ENCODE measurements at places on chromosomes 12 and 14. TPM values are rescaled to one million over a fixed set of nuclear protein-coding genes. Genes with fewer than 3 reads are reported as not detected.

DNA sequence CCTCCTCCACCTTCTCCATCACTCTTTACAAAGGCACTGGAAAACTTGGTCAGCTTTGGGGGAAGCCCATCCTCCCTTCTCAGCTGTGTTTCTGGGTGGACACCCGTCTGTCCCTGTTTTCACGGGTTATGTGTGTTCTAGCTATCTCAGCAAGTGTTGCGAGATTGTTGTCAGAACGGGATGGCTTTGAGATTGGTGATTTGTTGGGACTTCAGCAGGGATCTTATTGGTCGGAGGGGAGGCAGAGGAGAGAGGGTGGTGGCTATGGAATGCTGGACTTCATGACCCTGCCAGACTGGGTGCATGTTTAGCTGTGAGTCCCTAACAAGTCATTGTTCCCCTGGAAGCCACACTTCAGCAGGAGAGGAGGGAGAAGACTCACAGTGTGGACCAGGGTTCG is 2.1 kb downstream of the USP5 start:
- ATAC-seq = no peak

The CRIP2 gene
- 418 TPM for total RNA-seq

DNA sequence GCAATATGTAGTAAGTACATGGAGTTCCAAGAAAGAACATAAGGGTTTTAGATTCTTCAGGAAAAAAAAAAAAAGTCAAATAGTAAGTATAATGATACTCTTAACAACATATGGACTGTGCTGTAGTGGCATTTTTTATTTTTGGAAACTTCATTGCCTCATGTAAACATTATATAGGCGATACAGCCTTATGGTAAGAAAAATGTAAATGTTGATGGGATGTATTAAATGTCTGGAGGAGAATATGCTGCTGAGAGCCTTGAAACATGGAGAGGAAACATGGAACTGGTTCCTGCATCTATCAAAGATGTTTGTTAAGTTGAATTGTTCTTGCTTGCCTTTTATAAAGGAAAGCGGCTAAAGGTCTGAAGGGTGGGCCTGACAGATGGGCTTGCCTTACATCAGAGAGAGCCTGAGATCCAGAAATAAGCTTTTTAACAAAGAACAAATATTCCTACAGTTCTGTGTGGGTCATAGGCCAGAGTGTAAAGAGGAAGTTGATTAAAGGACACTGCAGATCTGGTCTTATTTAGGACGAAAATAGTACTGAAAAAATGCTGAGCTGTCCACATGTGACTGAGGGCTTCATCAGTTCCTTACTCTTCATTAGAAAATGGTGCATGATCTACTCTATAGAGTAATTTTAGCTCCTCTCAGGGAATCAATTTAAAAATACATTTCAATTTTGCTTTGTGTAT is 448.1 kb upstream of the DCN start:
- no peak for ATAC-seq

GRCh38 chr14:68977718-68978171 is 1.4 kb downstream of the ACTN1 start:
- ATAC-seq = peak; percentile 44

DNA sequence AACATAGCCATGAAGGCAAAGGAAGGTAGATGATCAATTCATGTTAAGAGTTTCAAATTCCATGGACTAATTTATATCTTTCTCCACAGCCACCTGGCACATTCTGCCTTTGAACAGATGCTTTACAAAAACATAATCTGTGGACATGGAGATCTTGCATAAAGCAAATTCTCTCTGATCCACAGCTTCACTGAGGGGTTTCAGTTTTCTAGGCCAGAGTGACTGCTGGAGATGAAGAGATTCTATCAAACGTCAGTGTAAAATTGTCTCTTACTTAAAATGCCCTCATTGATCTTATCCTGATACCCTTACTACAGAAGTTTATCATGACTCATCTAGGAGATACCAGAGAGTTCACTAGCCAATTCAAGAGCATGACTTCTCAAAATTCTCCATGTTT is 291.6 kb downstream of the DAD1 start:
- no peak for ATAC-seq

The CLEC7A gene
- 6.7 TPM for total RNA-seq

DNA sequence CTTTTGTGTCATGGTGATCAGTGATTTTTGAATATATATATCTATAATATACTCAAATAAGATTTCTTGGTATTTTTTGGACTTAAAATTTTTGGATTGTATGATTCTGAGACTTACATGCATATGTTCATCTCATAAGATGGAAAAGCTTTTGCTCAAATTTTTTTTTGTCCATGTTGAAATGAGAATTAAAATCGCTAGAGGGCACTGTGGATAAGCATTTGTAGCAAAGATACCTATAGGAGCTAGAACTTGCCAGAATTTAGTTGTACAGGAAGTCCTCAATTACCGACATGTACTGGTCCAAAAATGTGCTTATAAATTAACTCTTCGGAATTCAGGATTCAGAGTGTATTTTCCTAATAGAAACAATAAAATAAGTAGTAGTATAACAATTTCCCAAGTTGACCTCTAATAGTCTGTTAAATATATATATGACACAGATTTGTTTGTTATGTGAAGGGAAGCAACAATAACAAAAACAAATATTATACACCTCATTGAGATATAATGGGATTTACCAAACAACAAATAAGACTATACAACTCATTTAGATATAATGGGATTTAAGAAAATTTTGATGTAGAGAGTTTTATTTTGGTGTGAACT is 179.6 kb downstream of the TMEM117 start:
- ATAC-seq = no peak

DNA sequence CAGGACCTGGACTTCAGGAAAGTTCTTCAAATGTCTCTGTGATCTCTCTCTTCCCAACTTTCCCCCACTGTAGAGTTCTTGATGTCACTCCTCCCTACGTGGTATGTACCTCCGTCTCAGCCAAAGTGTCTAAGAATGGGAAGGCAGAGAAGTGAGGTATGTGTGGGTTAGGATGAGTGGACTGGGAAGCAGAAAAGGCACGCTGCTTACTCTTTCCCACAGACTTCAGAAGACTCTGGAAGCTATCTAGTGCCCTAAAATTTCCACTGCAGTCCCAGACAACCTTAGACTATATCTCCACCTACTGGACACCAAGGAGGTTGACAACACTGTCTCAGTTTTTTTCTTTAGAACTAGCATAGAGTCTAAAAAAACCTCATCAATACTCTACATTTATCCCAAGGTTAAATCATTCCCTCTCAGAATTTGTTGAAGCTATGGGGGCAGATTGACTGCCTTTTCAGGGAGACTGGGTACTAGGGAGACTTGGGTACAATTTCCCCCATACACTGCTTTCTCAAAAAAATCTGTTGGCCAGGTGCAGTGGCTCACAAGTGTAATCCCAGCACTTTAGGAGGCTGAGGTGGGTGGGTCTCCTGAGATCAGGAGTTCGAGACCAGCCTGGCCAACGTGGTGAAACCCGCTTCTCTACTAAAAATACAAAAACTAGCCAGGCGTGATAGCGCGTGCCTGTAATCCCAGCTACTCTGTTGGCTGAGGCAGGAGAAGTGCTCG is 20.6 kb upstream of the ITGA5 start:
- ATAC-seq = peak; percentile 87

DNA sequence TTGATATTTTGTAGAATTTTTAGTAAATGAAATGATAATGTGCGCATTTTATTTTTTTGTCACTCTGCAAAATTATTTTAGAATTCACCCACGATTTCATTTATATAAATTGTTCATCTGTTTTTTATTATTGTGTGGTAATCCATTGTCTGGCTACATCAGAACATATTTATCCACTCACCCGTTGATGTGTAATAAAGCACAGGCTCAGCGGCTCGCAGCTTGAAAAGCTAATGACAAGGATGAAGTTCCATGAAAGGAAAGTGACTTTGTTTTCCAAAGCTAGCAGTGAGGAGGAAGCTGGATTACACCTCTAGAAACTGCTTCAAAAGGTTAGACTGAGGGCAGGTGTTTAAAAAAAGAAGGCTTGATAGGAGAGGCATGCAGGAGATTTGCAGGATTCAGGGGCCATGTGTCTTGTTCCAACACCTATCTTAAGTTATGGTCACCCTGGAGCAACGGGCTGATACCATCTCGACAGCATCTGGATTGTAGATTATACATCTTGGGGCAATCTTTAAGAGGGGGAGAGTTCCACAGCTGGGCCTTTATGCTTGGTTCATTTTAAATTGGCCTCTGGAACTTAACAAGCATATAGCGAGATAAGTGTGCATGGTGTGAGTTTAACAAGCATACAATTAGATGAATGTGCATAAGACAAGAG is 194.1 kb downstream of the TMTC3 start:
- ATAC-seq = no peak

The BIN2 gene
- 2.4 TPM for total RNA-seq

The LTBR gene
- total RNA-seq = 120 TPM

DNA sequence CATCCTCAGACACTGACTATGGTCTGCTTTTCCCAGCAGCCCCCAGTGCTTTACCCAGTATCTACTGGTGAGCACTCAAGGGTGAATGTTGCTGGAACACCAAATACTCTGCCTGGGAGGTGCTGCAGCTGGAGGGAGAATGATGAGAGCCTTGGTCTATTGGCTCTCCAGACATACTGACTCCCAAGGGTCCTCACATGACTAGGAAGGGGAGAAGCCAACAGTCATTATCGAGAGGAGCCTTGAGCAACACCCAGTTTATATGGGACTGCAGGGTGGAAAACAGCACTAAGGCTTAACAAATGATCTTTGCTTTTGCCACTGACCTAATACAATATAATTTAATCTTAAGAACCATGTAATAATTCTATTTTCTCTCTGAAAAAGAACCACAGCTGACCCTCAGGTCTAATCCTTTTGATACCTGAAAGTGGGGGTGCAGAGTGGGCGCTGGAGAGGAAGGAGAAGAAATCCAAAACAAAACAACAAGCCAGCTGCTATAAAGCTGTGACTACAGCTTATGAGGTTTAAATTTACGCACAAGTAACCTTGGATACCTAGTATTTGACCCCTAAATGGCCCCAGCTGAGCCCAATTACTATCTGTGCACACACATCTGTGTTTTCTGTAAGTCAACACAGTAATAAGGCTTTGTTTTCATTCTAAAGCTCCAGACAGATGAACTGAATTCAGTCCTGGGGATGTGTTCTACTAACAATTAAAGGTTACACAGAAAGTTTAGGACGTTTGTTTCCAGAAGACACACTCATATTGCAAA is 107.8 kb upstream of the GRIP1 start:
- no peak for ATAC-seq

- no peak for ATAC-seq
Measured at GRCh38 chr14:66111891-66112290, 374.3 kb upstream of the CCDC196 start.

GRCh38 chr12:54977155-54977554 is 7.4 kb downstream of the TESPA1 start:
- no peak for ATAC-seq

DNA sequence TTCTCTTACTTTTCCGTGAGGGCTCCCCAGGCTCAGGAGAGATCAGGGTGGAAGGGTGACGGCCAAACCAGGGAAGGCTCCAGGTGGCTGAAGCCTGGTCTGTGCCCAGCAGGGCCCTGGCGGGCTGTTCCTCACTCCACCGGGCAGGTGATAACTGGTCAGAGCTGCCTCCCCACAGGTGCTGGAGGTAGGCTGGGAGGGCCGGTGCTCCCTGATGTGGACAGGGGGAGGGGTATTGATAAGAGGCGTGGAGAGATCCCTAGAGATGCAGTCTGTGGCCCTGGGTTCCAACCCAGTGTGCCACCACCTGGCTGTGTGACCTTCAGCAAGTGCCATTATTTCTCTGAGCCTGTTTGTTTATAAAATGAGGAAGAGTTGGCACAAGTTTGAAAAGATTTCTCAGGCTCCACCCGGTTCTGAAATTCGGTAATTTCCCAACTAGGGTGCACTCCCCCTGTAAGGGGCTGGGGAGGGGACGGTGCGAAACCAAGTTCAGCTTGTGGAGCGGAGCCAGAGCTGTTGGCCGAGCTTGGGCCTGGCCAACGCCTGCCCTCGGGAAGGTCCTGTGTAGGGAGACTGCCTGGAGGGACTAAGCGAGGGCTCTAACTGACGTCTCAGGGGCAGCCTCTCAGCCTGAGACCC is 1.0 kb upstream of the NR4A1 start:
- peak; percentile 13 for ATAC-seq
